NCI-H187 treated with DMSO at 0.1 percent for 48 hours (cell line): ENCODE measurements at places on chromosomes 1 and 21.

- no peak for DNase-seq
Measured at GRCh38 chr1:87961992-87962391, 633.3 kb downstream of the LMO4 start.

DNA sequence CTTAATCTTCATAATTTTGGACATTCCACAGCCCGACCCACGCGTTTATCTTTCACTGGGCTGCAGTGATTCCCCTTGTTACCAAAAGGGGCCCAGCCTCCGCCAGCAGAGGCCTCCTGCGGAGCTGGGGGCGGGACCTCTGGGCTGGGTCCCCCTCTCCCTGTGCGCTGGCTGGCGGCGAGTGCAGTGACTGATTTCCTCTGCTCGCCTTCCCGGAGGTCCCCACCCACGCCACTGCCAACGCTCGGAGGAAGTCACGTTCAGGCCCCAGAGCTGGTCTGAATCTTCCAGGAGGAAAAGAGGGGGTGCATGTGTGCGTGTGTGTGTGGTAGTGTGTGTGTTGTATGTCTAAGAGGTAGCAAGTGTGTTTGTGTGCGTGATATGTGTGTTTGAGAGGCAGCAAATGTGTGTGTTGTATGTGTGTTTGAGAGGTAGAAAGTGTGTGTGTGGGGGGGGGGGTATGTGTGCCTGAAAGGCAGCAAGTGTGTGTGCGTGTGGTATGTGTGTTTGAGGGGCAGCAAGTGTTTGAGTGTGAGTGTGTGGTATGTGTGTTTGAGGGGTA, 35.0 kb upstream of the JAK1 start:
- DNase-seq = no peak

GRCh38 chr1:27301582-27302199, 20.3 kb upstream of the TMEM222 start:
- peak; percentile 47 for DNase-seq

- DNase-seq = no peak
Measured at GRCh38 chr1:117146575-117147340, 25.2 kb upstream of the TRIM45 start.

- DNase-seq = no peak
Measured at GRCh38 chr1:192378276-192378675, 61.5 kb downstream of the RGS21 start.

GRCh38 chr1:22780696-22781095, 70.1 kb downstream of the EPHB2 start:
- DNase-seq = no peak

- DNase-seq = no peak
Measured at GRCh38 chr1:194378517-194378916, 1192.1 kb upstream of the B3GALT2 start.

- DNase-seq = no peak
Measured at GRCh38 chr21:34289856-34290255, 74.0 kb upstream of the KCNE2 start.

DNA sequence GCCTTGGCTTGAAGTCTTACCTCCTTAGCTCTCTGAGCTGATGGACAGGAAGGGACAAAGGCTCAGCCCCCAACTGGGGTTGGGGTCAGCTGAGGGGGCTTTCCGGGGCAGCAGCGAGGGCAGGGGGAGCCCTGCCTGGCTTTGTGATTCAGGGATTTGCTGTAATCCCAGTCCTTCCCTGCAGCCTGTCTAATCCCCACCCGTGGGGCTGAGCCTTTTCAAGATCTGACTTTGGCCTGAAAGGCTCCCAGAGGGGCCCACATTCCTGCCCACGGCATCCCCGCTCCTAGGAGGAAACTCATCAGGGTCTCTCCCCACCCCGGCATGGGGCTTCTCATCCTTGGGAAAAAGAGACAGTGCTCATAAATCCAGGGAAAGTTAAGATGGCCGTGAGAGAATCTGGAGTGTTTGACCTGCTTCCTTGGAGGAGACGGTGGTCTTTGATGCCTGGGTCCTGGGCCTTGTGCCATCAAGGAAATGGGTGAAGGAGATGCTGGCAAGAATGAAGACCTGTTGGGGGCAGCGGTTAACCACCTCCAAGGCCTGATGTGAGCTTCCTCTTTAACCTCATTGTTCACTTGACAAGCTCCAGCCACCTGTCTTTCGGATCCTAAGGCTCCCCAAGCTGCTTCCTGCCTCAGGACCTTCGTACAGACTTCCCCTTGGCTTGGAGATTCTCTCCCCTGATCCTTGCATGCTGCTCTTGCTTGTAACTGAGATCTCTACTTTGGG, 83.1 kb upstream of the WNT4 start:
- no peak for DNase-seq

DNA sequence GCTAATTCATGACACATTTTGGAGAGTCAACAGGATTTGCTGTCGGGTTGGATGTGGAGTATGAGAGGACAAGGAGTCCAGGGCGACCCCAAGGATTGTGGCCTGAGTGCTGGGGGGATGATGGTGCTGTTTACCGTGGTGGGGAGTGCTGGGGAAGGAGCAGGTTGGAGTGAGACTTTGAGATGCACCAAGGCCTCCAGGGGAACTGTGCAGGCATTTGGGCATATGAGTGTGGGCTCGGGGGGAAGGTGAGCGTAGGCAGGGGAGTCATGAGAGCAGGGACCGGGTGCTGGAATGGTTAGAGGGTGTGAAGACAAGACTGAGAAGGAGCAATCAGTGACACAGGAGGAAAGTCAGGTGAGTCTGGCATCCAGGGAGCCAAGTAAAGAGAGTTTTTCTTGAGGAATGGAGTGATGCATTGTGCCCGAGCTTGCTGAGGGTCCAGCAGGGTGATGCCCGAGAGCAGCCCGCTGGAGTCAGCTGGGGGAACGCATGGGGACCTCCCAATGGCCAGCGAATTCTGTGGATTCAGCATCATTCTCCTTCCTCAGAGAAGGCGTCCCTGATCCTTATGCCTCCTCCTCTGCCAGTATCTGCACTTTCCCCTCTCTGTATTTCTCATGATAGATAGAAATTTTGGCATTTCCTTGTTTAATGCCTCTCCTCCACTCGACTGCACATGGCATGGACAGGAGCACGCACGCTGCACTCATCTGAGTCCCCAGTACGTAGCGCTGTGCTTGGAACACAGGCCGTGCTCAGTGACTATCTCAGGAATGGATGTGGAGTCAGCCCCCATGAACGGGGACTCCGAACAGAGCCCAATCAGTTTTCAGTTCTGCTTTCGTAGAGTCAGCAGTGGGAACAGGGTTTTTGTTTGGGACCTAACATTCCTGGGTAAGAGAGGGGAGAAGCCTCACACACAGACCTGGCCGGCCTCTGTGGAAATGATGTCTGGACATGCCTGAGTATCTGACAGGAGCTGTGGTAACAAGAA, 52.1 kb upstream of the ETV3 start:
- DNase-seq = no peak

- DNase-seq = no peak
Measured at GRCh38 chr1:245779797-245780755, 625.3 kb downstream of the KIF26B start.

DNA sequence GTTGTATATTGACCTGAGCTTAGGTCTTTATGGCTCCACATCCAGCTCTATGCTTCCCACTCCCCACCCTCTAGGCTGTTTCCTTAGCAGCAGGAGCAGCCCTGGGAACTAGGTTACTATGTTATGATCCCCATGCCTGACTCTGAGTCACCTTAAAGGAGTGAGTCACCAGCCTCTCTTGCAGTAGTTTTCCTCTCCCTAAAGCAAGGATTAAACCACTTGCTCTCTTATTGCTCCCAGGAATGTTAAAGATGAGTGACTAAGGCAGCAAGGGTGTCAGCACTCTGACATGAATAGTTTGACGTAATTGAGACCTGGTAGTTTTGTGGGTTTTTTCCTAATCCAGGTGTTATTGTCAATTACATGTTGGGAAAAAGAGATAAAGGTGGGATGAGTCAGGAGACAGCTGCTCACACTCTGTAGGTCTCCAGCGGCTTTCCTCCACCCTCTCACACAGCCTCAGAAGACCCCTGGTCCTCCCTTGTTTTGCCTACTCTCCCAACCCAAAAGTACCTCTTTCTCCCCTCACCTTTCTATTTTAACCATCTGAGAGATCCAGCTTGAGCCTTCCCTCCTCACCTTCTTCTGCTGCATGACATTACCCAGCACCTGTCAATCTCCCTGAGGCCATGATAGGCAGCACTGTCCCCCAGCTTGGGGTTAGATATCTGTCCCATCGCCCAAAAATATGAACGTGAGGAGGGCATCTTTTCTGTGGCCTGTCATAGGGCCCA, 369.1 kb upstream of the VAMP3 start:
- DNase-seq = no peak

DNA sequence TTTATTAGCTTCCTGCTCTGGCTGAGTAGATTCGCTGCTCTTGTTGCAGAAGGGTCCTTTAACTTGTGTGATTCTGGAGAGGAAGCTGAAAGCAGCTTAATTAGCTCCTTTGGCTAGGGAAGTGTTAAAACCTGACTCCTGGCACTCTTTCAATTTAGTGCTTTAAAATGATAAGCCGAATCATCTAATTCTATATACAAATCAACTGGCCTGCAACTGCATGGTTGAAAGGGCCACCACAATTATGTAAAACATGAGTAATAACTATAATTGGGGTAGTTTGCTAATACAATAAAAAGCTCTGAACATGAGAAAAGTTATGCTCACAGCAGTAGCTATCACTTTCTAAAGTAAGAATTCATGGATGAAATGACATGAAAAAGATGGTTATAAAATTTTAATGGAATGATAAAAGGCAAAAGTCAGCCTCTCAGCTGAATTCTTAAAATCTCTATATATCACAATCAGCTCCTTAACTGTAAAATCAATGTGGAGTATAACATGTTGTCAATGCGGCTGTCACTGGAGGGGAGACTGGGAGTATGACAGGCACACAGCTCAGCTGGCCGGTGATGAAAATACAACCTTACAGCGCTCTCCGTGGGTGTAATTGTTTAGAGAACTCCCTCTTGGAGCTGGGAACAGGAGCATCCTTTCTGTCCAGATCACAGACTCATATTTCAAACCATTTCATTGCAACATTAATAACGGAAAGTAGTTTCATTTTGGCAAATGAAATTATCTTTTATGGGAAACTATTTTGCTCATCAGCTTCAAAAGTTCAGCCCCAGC, 324.4 kb downstream of the KCTD3 start:
- no peak for DNase-seq

- DNase-seq = no peak
Measured at GRCh38 chr1:115127539-115127938, 38.2 kb upstream of the TSPAN2 start.

DNA sequence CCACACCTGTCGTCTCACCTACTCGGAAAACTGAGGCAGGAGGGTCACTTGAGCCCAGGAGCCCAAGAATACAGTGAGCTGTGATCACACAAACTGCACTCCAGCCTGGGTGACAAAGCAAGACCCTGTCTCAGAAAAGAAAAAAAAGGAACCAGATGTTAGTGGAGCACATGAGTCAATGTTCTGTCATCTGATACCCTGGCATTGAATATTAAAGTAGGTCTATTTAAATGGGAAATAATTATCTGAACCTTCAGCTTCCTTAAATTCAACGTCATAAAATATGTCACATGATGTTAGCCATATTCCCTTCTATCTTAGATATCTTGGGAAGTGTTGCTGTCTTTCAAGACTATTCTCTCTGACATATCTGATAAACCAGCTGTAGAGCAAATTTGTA, 47.3 kb downstream of the NCAM2 start:
- DNase-seq = no peak

GRCh38 chr1:97427371-97427770, 493.5 kb downstream of the DPYD start:
- no peak for DNase-seq

GRCh38 chr1:47951026-47951425, 46.2 kb downstream of the TRABD2B start:
- no peak for DNase-seq

GRCh38 chr1:46526013-46526690, 25.3 kb downstream of the KNCN start:
- no peak for DNase-seq

- no peak for DNase-seq
Measured at GRCh38 chr1:179910934-179911333, 28.8 kb downstream of the TOR1AIP1 start.

DNA sequence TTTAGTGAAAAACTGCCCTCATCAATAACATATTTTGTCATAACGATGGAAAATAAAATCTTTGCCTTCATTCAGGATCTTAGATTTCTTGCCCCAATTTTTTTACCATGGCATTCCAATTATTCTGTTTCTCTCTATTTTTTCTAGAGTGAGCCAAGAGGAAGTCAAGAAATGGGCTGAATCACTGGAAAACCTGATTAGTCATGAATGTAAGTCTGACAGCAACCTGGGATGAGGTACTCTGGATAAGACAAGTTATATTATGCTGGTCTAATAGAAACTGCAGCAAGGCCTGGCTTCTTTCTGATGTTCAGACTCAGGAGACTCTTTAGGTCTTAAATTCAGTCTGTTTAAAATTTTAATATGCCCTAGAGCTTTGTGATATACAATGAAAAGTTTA, 3.5 kb downstream of the RGS4 start:
- DNase-seq = no peak

DNA sequence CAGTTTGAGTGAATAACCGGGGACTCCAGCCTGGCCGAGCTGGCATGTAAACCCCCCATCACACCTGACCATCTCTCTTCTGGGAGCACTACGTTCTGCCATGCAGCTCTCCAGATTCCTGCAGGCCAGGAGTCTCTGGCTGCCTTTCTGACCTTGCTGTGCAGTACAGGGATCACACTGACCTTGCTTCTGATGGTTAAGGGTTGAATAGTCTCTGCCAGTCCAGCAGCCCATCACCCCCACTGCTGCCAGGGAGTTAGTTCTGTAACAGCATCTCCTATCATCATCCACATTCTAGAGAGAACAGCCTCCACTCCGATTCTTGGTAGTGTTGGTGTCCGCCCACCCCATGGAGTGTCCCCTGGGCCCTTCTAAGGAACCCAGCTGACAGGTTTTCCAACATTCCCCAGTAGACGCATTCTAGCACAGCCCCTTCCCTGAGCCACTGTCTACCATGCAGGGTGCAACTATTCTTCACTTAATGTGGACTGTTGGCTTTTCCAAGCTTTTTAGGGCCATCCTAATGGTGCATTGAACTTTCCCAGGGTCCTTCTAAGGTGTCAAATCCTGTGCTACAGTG, 109.8 kb downstream of the RIPK4 start:
- no peak for DNase-seq
